HepG2 (cell line): ENCODE measurements at places on chromosomes 2 and 18. TPM values are rescaled to one million over a fixed set of nuclear protein-coding genes. Genes with fewer than 3 reads are reported as not detected.
A peak's percentile ranks its signal among the peaks of the same experiment; 100 is the strongest.

Gene LNPK
- 25.4 and 30.1 TPM in 2 replicates for total RNA-seq

- H3K4me1 ChIP-seq: 0 out of 2 replicates have a peak, but pooled peaks cover 8% of the 10 kb centered on the region
- H3K27me3 ChIP-seq: peaks cover 82% of the 10 kb centered on the region
- H3K4me3 ChIP-seq: peak overlapping the region; percentile 73; the same call in 1 of the 2 replicates
- no peaks in the 10 kb centered on the region for H3K36me3 ChIP-seq
- DNase-seq: no peak
Observed at GRCh38 chr2:10720947-10721395, 459 bp upstream of the ATP6V1C2 start.

DNA sequence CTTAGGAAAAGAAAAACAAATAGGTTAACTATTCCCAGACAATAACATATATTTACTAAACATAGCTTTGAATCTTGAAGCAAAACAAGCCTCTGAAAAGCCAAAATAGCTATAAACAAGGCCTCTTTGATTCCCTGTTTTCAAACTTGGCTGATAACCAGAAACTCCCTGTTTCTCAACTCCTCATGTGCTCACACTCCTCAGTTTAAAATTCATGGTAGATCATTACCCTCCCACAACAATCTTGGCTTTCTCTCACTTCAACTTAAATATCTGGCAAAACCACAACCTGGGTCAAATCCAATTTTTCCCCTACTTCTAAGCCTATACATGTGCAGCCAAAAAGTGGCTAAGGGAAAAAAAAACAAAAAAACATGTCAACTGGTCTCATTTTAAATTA is 15.6 kb downstream of the SUCLG1 start:
- no peak overlapping the region for H3K4me3 ChIP-seq
- no peak overlapping the region for H3K27ac ChIP-seq
- H3K27me3 ChIP-seq: no peaks in the 10 kb centered on the region
- H3K36me3 ChIP-seq: peaks cover 70% of the 10 kb centered on the region
- no peak for DNase-seq

DNA sequence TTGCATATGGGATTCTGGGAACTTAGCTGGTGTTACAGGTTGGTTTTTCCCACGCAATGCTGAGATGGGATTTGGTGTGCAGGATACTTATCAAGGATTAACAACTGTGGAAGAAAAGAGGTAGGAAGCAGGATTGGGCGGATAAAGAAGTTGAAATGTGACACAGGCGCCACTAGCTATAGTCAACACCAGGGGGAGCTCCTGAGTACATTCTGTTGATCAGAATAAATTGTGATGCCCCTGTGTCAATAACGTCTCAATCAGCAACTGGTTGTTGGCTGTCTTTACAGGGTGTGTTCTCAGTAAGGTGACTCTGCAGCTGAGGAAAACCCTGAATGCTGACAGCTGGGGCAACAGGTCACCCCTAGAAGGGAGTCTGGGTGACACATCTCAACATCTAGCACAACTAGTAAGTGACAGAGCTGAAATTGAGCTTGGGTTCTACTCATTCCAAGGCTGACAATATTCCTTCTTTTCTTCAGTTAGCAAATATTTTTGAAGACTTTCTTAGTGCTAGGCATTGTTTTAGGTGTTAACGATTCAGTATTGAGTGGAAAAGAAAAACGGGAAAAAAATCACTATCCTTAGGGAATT is 143.0 kb downstream of the ARL6IP6 start:
- no peak overlapping the region for H3K27ac ChIP-seq
- H3K4me3 ChIP-seq: no peak overlapping the region
- no peaks in the 10 kb centered on the region for H3K4me1 ChIP-seq
- DNase-seq: peak; percentile 43
- H3K36me3 ChIP-seq: no peaks in the 10 kb centered on the region
- H3K27me3 ChIP-seq: no peaks in the 10 kb centered on the region

Gene MOCOS
- 15.4 and 20.0 TPM in 2 replicates for total RNA-seq

Gene STAT4
- not detected in 2 replicates for total RNA-seq

DNA sequence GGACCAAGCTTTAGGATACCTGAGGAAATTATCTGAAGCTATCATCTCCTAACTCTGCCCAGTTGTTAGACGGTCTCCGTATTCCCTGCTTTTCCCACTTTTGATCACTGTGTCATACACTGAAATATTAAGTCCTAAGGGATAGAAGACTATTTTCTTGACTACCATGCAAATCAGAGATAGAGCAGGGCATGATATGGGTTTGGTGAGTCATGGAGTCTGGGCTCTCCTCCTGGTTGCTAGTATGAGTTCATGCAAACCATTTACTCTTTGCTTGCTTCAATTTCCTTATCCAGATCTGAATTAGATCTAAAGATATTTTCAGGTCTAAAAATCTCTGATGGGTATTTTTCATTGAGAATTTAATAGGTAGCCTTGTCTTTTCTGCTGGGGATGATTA is 55.0 kb downstream of the EHBP1 start:
- peaks cover 5% of the 10 kb centered on the region for H3K36me3 ChIP-seq
- H3K4me3 ChIP-seq: no peak overlapping the region
- H3K27ac ChIP-seq: no peak overlapping the region
- peaks cover 54% of the 10 kb centered on the region for H3K4me1 ChIP-seq
- DNase-seq: no peak

Gene TRIM54
- 0.07 TPM in 1 of 2 replicates, not detected in the other for total RNA-seq

Gene KCNK3
- total RNA-seq: not detected in 2 replicates

GRCh38 chr2:72545790-72546189 is 280.0 kb downstream of the EXOC6B start:
- H3K4me1 ChIP-seq: peaks cover 20% of the 10 kb centered on the region
- no peak for DNase-seq
- no peaks in the 10 kb centered on the region for H3K36me3 ChIP-seq
- no peaks in the 10 kb centered on the region for H3K27me3 ChIP-seq
- no peak overlapping the region for H3K4me3 ChIP-seq
- no peak overlapping the region for H3K27ac ChIP-seq

- H3K27me3 ChIP-seq: no peaks in the 10 kb centered on the region
- no peaks in the 10 kb centered on the region for H3K4me1 ChIP-seq
- no peak overlapping the region for H3K4me3 ChIP-seq
- no peak overlapping the region for H3K27ac ChIP-seq
Observed at GRCh38 chr18:51651761-51652160, 454.3 kb upstream of the MEX3C start.

DNA sequence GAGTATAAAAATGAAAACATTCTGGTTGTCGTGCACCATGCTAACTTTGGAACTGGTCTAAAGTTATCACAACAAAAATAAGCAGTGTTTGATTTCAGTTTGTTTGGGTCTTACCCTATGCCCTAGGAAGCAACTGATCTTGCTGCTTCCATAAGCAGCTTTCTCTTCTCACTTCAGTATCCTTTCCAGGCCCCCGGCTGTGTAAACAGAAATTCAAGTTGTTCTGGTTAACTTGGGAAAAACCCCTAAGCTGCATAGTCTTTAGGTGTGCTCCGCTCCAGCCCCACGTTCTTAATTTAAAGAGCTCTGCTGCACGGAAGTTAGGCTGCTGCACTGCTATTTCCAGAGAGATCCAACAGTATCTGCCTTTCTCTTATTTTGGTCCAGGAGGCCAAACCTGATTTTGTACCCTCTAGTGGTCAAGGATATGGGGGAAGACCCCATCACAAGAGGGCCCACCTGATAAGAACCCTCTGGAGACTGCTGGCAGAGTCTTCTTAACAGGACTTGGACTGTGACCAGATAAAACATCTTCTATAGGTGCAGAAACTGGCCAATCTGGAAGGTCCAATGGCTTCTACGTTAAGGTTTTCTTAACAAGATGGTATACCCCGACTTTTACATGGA is 69.1 kb downstream of the FEZ2 start:
- no peaks in the 10 kb centered on the region for H3K4me1 ChIP-seq
- no peak for DNase-seq
- no peaks in the 10 kb centered on the region for H3K27me3 ChIP-seq
- H3K36me3 ChIP-seq: peaks cover 70% of the 10 kb centered on the region

DNA sequence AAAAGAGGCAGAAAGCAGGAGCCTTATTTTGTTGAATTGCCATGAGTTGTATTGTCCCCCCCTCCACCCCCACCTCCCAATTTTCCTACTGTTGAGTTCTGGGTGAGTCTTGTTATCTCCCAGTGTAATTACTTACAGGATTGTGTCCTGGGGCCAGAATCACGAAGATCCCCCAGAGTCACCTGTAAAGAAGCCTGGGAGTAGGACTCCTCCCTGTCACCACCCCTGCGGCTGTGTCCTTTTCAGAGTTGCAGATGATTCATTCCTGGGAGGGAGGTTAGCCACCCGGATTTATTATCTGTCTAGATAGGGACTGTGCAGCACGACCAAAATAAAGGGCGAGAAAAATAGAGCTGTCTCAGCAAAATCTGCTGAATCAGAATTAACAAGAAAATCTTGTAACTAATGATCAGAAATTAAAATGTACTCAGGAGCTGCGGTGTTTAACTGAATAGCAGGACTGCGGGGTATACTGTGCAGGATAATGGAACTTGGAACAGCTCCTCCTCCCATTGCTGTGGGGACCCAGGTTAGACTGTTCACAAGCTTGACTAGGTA is 81.7 kb upstream of the CAPN13 start:
- H3K4me1 ChIP-seq: no peaks in the 10 kb centered on the region
- no peak overlapping the region for H3K4me3 ChIP-seq
- no peak overlapping the region for H3K27ac ChIP-seq
- DNase-seq: no peak

- DNase-seq: no peak
- H3K4me1 ChIP-seq: no peaks in the 10 kb centered on the region
- H3K27ac ChIP-seq: no peak overlapping the region
- H3K36me3 ChIP-seq: no peaks in the 10 kb centered on the region
- no peaks in the 10 kb centered on the region for H3K27me3 ChIP-seq
- H3K4me3 ChIP-seq: no peak overlapping the region
Observed at GRCh38 chr2:31302940-31303563, 69.1 kb downstream of the EHD3 start.

DNA sequence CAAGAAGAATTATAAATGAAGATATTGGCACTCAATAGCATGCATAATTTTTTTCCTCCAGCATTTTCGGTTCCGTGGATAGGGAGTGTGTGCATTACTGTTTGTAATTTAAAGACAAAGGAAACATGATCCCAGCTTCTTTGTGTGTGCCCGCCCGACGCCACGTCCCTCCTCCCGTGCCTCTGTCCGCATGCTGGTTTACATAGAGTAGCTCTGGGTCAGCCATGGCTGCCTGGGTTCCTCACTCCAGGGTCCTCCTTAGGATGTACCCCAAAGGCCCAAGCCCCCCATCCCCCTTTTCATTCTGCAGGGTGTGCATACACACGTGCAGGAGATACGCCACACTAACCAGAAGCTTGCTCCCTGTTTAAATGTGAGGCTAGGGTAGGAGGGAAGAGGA is 214.7 kb downstream of the KLHL29 start:
- no peaks in the 10 kb centered on the region for H3K36me3 ChIP-seq
- no peaks in the 10 kb centered on the region for H3K4me1 ChIP-seq
- DNase-seq: no peak
